ENCODE measurements at places on chromosomes 4 and X.

DNA sequence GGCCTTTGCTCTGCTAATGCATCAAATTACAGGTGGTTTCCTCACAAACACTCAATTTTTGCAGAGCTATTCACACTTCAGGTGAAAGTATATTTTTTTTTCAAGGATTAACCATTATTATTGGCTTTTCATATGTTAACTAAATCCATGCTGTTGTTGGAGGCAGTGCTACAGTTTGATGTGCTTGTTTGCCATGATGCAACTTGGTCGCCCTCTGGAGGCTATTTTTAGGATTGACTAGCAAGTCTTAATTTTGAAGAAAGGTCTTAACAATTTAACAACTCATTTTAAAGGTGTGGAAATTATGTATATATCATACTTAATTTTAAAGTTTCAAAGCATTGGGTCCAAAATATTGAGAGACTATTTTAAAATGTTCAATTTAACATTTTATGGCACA, 168.8 kb upstream of the FAM47A start:
- peak; percentile 76 for DNase-seq

- no peak for DNase-seq
These were observed 96.6 kb upstream of the IL13RA1 start for GRCh38 chrX:118630848-118631247.

GRCh38 chrX:134936542-134936941, 54.2 kb upstream of the SMIM10 start:
- no peak for DNase-seq

DNA sequence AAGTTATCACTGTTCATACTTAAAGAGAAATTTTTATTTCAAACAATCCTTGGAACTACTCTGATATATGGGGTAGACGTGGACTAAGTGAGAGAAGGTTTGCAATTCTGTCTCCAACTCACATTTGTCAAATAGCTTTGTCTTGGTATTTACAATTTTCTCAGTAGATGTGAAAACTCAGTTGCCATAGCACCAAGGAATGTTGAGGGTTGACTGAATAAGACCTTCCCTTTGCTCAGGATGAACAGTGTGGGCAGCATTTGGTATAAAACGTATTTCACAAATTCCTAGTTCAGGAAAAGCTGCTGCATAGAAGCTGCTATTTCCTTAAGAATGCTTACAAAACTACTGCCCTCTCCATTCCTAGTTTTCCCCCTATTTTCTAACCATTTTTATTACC, 399.5 kb downstream of the NKX6-1 start:
- no peak for DNase-seq

GRCh38 chr4:38610966-38611431, 53.0 kb upstream of the KLF3 start:
- peak; percentile 79 for DNase-seq

Measured in DMS53 (cell line).